AG08395 (cell line): ENCODE measurements at places on chromosomes 2 and 18.

GRCh38 chr2:207255565-207256470, 90.1 kb upstream of the KLF7 start:
- no peak for DNase-seq

- DNase-seq = no peak
These were observed 650 bp upstream of the AFG3L2 start for GRCh38 chr18:12377556-12378197.

GRCh38 chr2:10022966-10023662, 20.2 kb upstream of the KLF11 start:
- no peak for DNase-seq

DNA sequence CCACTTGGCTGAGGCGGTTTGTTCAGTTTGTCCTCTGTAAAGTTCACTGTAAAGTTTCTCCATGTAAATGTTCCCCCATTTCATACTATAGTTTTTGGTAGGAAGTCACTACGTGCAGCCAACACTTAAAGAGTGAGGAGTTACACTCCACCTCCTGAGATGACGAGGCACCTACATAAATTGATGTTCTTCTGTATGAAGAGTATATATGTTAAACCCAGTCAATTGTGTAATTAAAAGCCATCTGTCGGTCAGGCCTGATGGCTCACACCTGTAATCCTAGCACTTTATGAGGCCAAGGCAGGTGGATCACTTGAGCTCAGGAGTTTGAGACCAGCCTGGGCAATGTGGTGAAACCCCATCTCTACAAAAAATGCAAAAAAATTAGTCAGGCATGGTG, 7.6 kb downstream of the PIGN start:
- DNase-seq = no peak

GRCh38 chr2:134370655-134371445, 117.0 kb downstream of the MGAT5 start:
- peak; percentile 30 for DNase-seq

GRCh38 chr2:10478916-10479315, 30.8 kb upstream of the ODC1 start:
- DNase-seq = no peak

GRCh38 chr18:23114171-23114881, 21.0 kb upstream of the CABLES1 start:
- no peak for DNase-seq
